ENCODE measurements at places on chromosomes 12 and 14.

DNA sequence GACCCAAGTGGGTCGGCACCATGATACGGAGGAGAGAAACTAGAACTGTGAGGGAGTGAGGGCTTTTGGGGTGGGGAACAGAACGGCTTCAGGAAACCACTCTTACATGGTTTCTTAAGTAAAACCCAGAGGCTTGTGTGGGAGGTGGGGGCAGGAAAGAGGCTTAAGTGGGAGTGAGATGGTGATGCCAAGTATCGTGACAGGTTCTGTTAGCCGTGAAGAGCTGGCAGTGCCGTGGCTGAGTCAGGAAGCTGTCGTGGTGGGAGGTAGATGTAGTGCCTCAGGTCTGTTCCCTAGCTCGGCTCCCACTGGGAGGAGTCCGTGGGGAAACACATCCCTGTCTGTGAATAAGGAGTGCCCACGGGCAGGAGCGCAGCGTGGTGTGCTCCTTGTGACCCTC lies 185.8 kb upstream of the FKBP4 start:
- DNase-seq, result no peak

DNA sequence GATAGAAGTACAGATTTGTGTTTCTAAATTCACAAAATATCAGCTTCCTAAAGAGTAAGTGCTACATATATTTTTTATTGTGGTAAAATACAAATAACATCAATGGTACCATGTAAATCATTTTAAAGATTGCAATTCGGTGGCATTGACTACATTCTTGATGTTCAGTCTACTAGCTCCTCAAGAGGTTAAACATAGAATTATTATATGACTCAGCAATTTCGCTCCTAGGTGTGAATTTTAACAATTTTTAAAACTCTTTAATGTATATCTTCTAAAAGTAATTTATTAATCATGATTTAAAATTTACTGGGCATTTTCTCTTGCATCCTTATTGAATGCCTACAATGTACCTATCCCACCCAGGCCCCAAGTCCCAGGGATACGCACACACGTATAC lies 29.8 kb upstream of the OAS1 start:
- DNase-seq, result no peak

GRCh38 chr14:61575551-61576150 lies 119.7 kb upstream of the HIF1A start:
- DNase-seq, result no peak

DNA sequence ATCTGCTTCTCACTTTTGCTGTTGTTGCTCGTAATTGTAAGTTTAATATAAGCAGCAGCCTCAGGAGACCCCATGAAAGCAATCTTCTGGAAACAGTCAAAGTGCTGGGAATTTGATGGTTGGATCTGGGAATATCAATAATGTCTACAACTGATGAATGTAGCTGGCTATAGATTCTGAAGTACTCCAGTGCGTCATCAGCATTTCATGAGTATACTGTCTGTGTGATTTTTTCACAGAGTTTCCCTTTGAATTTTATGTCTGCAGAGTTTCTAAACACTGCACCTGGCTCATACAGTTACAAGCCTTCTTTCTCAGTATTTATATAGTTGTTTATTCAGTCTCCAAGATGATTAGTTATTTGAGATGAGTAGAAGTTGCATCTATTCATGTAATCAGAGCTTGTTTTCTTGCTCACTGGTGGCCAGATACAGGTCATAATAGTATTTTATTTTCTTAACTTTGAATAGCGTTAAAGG lies 222.3 kb downstream of the RAD51B start:
- no peak for DNase-seq

DNA sequence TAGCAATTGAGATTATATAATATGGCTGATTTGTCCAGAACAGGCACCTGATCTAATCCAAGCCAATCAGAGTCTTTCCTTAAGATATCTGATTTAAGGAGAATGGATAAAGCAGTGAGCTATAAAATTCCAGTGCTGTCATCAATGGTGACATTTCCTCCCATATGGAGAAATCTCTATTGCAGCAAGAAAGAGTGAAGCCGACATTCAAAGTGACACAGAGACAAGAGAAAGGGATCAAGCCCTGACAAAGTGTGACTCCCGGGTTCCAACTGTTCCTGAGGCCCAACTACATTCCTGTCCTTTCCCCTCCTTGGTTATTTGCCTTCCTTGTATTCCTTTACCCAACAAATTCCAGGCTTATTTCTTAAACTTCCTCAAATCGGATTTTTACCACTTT lies 430.0 kb upstream of the SOX5 start:
- no peak for DNase-seq

DNA sequence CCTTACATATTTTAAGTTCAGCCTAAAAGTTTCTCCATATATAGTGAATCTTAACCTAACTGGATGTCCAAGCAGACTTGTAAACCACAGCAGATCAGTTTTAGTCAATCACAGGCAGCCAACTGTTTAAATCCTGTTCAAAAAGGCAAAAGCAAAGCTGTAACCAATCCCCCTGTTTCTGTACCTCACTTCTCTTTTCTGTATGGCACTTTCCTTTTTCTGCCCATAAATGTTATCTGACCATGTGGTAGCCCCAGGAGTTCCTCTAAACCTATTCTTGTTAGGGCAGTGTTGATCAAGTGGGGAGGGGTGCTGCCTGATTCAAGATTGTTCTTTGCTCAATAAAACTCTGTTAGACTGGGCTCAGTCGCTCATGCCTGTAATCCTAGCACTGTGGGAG lies 8.5 kb upstream of the DACT1 start:
- no peak for DNase-seq

DNA sequence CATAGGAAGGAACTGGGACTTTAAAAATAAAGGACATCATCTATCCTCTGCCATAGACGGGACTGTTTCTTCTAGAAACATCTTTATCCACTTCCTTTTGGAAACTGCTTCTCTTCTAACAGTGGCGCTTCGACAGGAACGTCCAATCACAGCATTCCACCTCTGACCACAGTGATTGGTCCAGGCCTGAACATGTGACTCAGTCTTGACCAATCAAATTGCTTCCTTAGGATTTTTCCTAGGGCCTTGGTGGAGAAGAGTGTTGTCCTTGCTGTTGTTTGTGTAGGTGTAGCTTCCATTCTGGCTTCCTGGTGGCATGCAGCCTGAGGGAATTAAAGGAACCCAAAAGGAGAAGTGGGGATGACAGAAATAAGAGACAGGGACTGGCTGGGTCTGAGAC lies 182.4 kb upstream of the TBX3 start:
- DNase-seq, result no peak

- no peak for DNase-seq
These were observed 49.5 kb downstream of the KLHL28 start for GRCh38 chr14:44912041-44912869.

- no peak for DNase-seq
These were observed 18.8 kb upstream of the FLVCR2 start for GRCh38 chr14:75559451-75560222.

- no peak for DNase-seq
These were observed 188.7 kb downstream of the KITLG start for GRCh38 chr12:88391556-88391955.

GRCh38 chr14:72920008-72920407 lies 6.3 kb upstream of the DCAF4 start:
- DNase-seq, result no peak

GRCh38 chr14:65206448-65207096 lies 104.3 kb upstream of the MAX start:
- no peak for DNase-seq

DNA sequence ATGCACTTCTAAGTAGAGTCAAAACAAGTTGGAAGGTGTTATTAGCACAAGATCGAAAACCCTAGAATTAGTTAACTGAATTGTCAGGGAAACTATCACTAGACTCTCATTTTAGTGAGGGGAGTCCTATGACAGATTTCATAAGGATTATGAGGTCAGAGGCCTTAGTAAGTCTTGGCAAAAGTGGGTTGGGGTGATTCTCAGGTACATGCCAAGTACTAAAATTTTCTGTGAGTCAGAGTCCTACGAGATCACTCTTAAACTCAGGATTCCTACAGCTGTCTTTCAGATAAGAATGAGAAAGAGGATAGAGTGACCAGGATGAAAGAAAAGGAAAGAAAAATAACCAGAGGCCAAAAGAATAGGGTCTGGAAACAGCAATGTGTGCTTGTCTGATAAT lies 50.8 kb upstream of the BBS10 start:
- no peak for DNase-seq

- DNase-seq, result no peak
These were observed 364.5 kb downstream of the PDZRN4 start for GRCh38 chr12:41552588-41552987.

DNA sequence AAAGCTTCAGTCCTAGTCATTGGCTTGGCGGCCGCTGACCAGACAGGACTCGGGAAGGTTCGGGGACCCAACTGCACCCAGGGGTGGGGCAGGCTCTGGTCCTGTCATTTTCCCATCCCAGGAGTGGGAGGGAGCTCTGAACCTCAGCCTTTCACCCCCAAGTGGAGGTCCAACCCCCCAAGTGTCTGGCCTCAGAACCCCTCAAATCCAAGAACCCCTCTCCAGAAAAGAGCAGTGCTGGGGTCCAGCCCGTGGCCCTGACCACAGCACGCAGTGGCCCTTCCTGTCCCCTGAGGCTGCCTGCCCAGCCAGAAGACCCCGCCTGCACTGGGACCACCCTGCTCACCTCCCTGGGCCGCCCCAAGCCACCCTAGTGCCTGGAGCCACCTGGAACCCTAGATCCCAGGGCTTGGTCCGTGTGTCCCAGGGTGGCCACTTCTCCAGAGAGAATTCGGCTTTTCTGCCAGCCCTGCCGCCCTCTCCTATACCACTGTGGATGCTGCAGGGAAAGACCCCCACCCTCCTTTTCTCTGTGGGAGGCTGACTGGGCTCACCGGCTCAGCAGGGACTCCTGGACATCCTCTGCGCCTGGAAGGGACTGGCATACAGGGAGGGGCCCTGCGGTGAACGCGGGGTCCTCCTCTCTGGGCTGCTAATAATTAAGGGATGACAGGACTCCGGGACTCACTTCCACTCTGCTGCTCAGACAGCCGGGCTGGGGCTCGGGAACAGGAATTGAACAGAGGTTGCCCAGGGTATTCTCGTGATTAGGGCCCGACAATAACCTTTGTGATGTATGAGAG lies 326.9 kb upstream of the SFSWAP start:
- DNase-seq, result no peak

DNA sequence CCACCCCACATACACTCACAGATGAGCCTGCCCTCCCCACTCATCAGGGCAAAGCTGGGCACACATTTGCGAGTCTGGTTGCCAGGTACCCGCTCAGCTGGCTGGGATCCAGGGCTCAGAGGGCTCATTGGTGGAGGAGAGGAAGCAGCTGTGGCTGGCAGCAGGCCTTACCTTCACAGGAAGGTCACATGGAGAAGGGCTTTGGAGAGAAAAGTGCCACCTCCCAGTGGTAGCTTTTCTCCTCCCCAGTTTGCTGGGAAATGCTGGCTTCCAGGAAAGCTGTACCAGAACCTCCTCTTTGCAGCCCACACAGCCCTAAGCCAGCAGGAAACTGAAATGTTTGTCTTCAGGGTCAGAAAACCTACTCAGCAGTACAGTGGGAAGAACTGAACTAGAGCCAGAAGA lies 55.6 kb downstream of the LGMN start:
- DNase-seq, result no peak

GRCh38 chr12:126873701-126874100 lies 1393.3 kb upstream of the TMEM132C start:
- DNase-seq, result no peak

DNA sequence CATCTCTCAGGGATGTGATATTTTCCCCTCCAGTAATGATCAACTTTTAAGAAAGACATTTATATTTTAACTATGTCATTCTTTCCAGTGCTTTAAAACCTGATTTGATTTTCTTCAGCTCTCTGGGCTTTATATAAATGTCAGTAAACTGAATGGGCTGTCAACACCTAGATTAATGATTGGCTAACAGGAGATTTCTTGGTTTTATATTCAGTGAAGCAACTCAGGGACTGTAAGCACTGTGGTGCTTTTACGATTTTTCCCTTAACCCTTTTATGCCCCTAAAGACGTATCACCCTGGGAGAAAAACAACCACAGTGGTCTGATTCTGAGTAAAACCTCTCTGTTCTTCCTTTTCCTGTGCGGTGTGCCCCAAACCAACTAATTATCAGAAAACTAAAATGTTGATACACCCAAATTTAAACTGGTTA lies 38.0 kb downstream of the PTGER2 start:
- DNase-seq, result no peak

- DNase-seq, result no peak
These were observed 29.7 kb downstream of the ZNF605 start for GRCh38 chr12:132926415-132926833.

GRCh38 chr14:55448141-55448614 lies 7.8 kb upstream of the TBPL2 start:
- DNase-seq, result no peak

DNA sequence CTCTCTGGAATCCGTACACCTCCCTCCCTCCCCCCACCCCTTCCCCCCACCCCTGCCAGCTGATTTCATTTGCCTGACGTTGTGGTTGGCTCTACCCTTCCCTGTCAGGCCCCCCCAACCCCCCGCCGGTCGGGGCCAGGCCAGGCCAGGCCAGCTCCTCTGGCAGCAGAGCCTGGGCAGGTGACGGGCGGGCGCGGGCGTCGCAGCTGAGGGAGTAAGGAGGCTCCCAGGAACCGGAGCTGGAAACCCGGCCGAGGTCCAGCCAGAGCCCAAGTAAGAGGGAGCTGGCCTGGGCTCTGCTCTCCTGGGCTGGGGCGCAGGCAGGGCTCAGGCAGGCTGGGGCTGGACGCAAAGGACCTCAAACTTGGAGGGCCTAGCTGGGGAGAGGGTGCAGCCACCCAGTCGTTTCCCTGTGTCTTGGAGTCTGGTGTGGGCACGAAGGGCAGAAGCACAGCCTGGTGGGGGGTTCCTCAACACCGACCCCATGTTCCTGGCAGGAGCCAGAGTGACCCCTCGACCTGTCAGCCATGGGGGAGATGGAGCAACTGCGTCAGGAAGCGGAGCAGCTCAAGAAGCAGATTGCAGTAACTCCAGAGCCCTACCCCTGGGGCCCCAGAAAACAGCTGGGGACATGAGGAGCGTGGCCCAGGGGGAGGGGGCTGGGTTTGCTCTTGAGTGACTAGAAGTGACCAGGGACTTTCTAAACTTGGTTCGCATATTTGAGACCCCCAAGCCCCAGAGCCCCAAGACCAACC lies at the start of gene GNB3:
Gene GNB3, plus strand, starts transcription at position 165 of the 755 bp plus-strand sequence. Its CDS starts 363 bp downstream, at position 528.
- no peak for DNase-seq
